ENCODE measurements at places on chromosomes 7 and 10.

DNA sequence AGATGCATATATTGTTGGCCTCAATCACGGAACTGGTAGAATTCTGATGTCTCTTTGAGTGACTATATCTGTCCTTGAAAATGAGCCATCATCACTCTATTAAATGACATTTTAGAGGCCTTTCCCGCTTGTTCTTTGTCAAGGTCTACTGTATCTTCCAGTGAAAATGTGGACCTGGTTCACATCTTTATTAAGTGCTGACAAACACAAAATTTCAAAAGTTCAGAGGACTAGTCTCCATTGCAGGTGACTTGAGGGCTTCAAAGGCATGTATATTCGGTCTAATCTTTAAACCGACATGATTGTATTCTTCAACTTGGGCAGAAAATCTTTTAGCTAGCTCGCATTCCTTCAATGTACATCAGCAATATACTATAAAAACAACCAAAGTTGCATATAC, 36.6 kb upstream of the VWDE start:
- no peak for DNase-seq

GRCh38 chr7:22845221-22845834, 22.7 kb upstream of the TOMM7 start:
- no peak for DNase-seq

DNA sequence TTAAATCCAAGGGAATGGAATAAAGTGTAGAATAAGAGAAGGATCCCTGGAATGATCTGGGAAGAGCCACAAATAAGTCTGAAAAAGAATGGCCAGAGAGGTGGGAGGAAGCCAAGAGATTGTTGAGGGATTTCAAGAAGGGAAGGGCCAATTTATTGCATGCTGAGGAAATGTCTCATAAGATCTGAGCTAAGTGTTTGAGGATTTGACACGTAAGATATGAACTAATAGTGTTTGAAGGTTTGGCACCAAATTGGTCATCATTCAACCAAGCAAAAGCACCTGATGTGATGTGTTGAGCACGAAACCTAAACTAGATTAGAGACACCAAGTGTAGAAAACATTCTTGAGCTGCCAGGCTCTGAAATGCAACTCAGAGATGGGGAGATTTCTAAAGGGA, 97.9 kb downstream of the TSPAN12 start:
- no peak for DNase-seq

- no peak for DNase-seq
These were observed 269.0 kb downstream of the RPS24 start for GRCh38 chr10:78302739-78302988.

DNA sequence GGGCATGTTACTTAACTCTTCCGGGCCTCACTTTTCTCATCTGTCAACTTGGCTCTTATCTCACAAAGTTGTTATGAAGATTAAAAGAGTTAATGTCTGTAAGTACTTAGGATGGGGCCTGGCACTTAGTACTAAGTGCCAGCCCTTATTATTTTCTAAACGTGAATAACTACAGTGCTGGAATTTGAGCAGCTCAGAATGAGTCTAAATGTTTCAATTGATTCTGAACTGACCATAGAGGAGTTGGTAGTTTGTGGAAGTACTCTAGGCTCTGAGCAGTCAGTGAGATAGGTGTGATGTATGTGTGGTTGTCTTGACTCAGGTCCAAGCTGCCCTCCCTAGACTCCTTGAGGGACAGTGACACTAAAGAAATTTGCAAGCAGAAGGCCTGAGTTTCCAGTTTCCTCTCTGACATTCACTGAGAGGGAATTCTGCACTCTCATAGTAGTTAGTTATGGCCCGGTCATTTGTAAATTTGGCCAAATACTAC, 18.5 kb upstream of the JAZF1 start:
- DNase-seq = no peak

- no peak for DNase-seq
These were observed 200.1 kb upstream of the PRKCQ start for GRCh38 chr10:6780008-6780677.

DNA sequence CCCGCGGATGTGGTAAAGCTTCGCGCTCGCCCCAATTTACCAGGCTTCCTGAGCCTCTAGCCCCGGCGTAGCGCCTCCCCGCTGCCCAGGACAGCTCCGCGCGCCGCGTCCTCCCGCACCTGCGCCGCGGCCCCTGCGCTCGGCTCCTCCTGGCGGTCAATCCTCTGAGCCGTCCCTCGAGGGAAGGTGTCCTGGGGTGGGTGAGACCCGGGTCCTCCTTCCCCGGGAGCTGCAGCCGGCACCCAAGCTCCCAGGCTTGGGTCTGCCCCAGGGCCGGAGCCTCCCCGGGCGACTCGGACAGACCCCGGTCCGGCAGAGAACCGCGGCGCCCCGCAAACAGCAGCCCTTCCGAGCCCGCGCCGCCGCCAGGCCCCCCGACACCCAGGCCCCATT, 512 bp downstream of the OSBPL3 start:
- DNase-seq = peak; percentile 73

- DNase-seq = no peak
These were observed 7.5 kb upstream of the EPHB6 start for GRCh38 chr7:142847353-142847752.

DNA sequence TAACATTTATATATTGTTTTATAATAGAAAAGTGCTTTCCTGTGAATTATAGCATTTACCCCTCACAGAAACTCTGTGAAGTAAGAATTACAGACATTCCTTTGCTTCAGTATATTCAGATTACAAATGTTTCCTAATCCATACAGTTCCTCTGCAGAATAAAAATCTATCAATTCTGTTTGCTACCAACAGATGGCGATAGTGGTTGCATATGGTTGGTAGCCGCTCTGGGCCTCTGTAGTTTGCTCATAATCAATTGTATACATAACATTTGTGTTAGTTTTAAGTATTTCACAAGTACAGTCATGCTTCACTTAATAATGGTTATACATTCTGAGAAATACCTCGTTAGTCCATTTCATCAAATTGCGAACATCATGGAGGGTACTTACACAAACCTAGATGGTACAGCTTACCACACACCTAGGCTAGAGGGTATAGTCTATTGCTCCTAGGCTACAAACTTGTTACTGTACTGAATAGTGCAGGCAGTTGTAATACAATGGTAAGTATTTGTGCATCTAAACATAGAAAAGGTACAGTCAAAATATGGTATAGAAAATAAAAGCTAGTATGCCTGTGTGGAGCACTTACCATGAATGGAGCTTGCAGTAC, 94.4 kb upstream of the STEAP4 start:
- no peak for DNase-seq

GRCh38 chr7:1703871-1704810, 34.1 kb downstream of the ELFN1 start:
- DNase-seq = no peak

- DNase-seq = no peak
These were observed 69.1 kb upstream of the ITGB1 start for GRCh38 chr10:33027088-33027487.

- DNase-seq = peak; percentile 51
These were observed 34.3 kb downstream of the INPP5A start for GRCh38 chr10:132571650-132572544.

GRCh38 chr7:34087892-34088891, 182.9 kb downstream of the BMPER start:
- DNase-seq = no peak

GRCh38 chr7:128255271-128255670, 14.2 kb downstream of the LEP start:
- DNase-seq = no peak

- DNase-seq = no peak
These were observed 102.0 kb downstream of the VIPR2 start for GRCh38 chr7:159042581-159043101.

DNA sequence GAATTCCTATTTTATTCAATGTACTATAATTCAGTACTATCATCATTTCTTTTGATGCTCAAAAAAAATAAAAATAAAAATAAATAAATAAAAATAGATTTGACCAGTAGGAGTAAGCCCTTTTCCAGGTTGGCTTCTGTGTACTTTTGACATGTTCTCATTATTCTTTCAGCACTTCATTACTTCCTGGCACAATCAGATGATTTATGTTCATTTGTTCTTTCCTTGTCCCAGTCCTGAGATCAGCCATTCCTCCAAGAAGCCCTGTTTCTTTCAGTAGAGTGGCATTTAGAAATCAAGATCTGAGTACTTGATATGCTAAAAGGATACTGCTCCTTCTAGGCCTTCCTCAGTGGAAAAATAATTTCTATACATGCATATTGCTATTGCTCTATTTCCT, 20.9 kb downstream of the ARL4A start:
- no peak for DNase-seq

- no peak for DNase-seq
These were observed 661.3 kb downstream of the PARD3 start for GRCh38 chr10:34153663-34154382.

Measured in activated CD4-positive, alpha-beta T cell treated with anti-CD3 and anti-CD28 coated beads for 4 hours (primary cell).